ENCODE measurements at places on chromosomes 7 and 10.
A peak's percentile ranks its signal among the peaks of the same experiment; 100 is the strongest.

DNA sequence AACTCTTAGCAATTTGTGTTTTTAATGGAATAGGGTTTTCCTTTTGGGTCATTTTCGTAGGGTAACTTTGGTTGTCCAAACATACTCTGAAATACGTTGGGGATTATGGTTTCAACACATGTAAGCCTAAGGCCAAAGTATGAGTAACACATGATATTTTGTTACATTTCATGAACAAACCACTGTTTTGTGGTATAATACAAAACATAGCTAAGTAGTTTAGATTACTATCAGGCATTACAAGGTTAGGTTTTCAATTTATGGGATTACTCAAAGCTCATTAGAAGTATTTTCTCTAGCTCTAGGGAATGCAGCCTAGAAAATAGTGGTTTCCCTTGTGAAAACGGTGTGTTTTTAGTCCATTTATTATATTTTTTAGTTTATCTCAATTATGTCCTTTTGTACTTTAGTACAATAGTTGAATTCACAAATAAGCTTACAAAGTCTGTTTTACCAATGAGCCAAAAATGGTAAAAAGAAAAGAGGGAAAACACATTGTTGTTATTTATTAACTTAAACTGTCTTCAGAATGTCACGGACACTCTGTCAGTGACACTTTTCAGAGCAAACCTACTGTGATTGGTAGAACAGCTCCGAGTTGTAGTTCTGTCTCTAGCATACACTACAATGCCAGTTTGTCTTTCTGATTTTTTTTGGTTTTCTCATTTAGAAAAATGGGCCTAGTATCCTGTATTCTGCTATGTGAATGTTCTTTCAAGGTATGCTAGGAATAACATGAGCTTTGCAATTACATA is 473.7 kb downstream of the SUGCT start:
- no peak for DNase-seq

DNA sequence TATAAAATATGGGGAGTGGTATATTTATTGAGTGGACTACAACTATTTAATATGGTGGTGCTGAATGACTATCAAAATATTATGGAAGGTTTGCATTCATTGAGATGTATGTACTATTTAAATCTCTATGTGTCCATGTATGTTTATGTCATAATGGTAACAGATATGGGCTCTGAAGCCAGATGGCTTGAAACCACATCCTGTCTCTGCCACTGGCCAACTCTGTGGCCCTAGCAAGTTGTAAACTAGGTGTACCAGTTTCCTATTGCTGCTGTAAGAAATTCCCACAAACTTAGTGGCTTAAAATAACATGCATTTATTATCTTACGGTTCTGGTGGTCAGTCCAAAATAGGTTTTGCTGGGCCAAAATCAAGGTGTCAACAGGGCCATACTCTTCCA is 198.1 kb upstream of the NFE2L3 start:
- no peak for DNase-seq

- DNase-seq, result no peak
Measured at GRCh38 chr7:149664666-149665065, 108.7 kb downstream of the ZNF467 start.

DNA sequence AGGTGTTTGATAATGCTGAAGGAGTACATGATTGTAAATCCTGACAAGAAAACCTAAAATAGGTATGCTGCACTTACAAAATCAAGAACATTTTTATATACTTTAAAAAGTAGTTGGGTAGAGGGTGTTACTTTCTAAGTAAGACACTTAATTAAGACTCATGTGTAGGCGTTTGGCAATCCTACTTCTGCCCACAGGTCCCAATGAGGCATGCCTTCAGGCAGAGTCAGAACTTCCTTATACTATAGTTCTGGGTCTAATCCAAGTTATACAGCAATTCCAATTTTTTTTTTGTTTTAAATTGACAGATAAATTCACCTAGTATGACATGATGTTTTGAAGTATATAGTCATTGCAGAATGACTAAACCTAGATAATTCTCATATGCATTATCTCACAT is 1188.5 kb upstream of the PHF14 start:
- DNase-seq, result no peak

GRCh38 chr7:30548845-30549244 is 44.2 kb upstream of the GGCT start:
- DNase-seq, result peak; percentile 70

DNA sequence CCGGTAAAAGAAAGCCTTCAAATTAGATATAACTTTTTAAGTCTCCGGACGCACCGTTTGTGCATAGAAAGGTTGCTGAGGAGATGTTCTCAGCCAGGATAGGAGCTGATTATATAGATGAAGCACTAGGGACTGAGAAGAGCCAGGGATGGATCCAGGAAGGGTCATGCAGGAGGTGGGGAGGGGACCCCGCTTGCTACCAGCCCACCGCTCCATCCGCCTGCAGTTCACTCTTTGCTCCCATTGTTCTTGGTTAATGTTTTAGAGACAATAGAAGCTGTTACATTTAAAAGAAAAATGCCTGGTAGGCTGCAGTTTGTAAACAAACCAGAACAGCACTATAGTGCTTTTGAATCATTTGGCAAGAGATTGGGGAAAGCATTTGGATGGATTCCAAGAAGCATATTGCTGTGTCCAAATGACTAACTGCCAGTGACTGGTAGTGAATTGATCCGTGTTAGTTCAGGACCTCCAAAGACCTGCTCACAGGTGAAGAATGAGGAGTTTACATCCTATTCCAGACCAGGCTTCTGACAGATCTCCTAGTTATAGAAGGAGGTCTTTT is 175.9 kb upstream of the TAC1 start:
- no peak for DNase-seq

GRCh38 chr10:84097787-84098353 is 41.4 kb upstream of the GHITM start:
- no peak for DNase-seq

GRCh38 chr7:94492601-94493000 is 17.0 kb upstream of the CASD1 start:
- DNase-seq, result no peak

DNA sequence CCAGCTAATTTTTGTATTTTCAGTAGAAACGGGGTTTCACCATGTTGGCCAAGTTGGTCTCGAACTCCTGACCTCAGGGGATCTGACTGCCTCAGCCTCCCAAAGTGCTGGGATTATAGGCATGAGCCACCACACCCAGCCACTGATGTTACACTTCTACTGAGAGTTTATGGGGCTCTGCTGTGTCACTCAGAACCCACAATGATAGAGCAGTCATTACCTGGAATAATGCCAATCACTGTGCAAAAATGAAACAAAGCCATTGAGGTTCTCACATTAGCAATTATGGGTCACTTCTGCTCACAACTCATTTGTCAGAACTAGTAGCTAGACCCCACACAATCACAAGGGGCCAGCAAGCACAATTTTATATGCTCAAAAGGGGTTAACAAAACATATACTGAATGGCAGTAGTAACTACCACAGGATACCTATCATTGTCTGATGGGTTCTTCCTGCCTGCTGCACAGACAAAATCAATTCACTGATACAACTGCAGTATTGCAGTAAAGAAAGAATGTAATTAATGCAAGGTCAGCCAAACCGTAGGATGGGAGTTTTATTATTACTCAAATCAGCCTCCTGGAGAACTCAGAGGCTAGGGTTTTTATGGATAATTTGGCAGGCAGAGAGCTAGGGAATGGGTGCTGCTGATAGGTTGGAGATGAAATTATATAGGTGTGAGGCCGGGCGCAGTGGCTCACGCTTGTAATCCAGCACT is 72.1 kb upstream of the TRIM24 start:
- DNase-seq, result peak; percentile 7

GRCh38 chr10:132548106-132548823 is 10.7 kb downstream of the INPP5A start:
- DNase-seq, result no peak

DNA sequence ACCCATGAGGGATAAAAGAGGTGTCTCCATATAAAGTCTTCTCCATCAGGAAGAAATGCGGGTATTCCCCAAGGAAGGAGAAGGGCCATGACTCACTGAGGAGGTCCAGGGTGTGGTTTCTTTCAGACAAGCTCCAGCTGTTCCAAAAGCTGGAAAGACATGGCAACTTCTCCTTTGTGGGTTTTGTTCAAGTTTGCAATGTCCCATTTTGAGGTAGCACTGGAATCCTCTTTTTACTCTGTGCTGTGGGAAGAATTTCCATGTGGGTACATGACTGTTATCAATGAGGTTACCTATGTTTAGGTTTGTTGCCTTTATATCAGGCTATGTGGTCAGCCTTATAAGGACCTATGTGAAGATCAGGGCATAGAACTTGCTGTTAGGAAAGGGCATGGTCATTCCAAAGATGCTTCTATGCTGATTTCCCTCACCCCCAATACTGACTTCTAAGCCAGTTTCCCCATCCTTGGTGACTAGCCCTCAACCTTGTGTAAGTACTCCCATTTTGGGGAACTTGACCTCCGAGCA is 697.5 kb downstream of the INHBA start:
- peak; percentile 59 for DNase-seq
